Colonic mucosa (tissue), 4 donors: ENCODE measurements at places on chromosomes 3 and 15. TPM values are rescaled to one million over a fixed set of nuclear protein-coding genes. Genes with fewer than 3 reads are reported as not detected.

DNA sequence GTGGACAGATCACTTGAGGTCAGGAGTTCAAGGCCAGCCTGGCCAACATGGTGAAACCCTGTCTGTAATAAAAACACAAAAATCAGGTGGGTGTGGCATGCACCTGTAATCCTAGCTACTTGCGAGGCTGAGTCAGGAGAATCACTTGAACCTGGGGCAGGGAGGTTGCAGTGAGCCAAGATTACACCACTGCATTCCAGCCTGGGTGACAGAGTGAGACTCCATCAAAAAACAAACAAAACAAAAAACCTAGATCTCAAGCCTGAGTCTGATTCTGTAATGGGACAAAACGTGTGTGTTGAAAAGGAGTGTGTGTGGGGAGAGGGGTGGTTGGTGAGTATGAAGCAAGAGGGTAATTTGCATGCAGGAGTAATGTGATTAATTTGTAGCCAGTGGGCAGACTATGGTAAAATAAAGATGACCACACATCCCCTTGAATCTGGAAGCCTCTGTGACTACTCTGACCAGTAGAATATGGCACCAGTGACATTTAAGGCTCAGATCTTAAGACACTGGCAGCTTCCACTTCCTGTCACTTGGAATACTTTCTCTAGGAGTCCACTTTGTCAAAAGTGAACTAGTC, 18.4 kb upstream of the OPA1 start:
- no peak for DNase-seq

- DNase-seq, result no peak
Measured at GRCh38 chr3:107870943-107871638, 219.7 kb downstream of the CD47 start.

Gene ECE2
- not detected for total RNA-seq

- DNase-seq, result no peak
Measured at GRCh38 chr3:30893678-30894325, 659 bp downstream of the GADL1 start.

- peak; percentile 74 for DNase-seq
Measured at GRCh38 chr3:129794311-129795185, 99.0 kb downstream of the TMCC1 start.

Gene FBLN2
- 10.5 TPM for total RNA-seq

Gene CLDN11
- total RNA-seq, result 7.2 TPM

- DNase-seq, result peak; percentile 57
Measured at GRCh38 chr15:70492240-70493177, 270.8 kb downstream of the UACA start.

Gene IL17RC
- 21.2 TPM for total RNA-seq

GRCh38 chr3:167843886-167844285, 108.4 kb downstream of the SERPINI1 start:
- DNase-seq, result no peak

Gene MED12L
- 1.3 TPM for total RNA-seq

Gene BCL2A1
- 1.5 TPM for total RNA-seq

DNA sequence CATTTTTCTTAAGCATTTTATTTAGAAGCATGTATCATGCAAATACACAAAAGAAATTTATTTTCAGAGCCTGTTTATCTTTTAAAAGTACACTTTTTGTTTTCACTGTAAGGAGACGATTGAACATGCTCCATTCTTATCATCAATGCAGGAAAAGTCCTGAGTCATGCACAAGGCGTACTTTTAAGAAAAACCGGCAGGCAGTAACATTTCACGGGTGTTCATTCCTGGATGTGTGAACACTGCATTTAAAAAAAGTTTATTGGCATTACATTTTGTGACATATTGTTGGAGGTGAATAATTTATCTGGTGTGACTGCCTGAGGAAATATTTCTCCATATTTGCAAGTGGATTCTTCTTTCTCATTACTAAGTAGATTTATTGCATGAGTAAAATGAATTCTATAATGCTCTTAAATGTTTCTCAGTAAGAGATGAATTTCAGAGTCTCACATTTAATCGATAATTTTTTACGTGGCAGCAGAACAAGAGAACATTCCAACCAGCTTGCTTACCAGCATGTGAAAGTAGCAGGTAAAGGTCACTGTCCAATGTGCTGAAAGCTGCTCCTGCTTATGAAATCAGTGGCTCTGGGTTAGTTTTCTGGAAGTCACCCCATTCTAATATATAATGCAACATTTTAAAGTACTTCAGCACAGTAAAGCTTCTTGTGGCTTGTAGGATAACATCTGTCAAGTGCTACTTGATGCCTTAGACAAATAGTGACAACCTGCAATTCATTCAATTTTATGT, 87.0 kb downstream of the SV2B start:
- DNase-seq, result no peak

GRCh38 chr3:1346386-1346785, 253.6 kb downstream of the CNTN6 start:
- no peak for DNase-seq

DNA sequence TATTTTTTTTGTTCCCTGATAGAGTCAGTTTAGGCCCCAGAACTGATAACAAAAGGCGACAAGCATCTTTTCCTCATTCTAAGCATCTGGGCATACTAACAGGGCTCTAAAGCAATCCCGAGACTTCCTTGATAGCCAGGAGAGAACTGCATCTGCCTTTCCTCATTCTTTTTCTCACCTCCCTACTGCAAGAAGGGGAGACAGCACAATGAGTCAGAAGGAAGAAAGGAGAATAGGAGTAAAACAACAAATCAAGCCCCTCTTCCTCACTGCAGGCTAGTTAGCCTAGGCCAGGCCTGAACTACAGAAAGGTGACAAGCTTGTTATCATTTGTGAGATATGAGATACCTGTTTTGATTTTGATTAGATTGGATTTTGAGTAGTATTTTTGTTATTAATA, 97.9 kb downstream of the NAALADL2 start:
- no peak for DNase-seq

DNA sequence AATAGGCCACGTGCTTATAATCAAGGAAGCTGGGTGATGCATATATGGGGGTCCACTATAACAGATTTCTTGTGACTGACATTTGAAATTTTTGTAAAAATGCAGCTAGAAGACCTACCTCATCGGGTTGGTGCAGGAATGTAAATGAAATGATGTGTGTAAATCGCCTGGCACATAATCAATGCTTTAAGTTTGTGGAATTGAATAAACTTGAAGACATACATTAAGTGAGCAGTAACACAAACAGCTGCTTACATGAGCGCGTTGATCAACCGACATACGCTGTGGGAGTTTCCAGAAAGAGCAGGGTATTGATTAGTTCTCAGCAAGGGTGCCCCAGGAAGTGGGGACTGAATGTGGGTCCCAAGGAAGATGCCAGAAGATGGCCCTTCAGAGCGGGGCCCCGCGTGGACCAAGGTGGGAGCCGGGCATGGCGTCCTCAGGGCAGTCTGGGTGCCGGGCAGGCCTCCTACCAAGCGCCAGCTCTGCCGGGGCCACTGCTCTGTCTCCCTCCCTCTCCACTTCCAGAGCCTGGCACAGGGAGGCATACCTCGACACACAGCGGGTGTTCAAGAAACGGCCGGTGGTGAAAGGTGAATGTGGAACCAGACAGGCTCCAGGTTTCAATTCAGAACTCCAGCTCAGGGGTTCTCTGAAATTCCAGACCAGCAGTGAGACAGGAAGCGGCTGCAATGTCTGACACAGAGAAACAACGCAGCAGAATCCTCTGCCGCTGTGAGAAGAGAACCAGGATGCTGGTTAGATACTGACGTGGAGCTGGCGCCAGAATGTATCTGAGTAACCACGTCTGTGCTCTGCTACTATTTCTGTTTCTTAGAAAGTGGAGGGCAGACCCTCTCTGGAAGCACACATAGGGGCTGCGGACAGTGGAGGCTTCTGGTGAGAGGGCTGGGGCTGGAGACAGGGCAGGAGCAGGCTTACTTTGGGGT, 12.6 kb downstream of the BFSP2 start:
- no peak for DNase-seq

Gene FGD5
- total RNA-seq, result 4.4 TPM

Gene FMN1
- total RNA-seq, result 23.5 TPM

GRCh38 chr3:66705076-66705475, 204.3 kb upstream of the LRIG1 start:
- no peak for DNase-seq

GRCh38 chr3:18144571-18144970, 280.6 kb downstream of the SATB1 start:
- no peak for DNase-seq

DNA sequence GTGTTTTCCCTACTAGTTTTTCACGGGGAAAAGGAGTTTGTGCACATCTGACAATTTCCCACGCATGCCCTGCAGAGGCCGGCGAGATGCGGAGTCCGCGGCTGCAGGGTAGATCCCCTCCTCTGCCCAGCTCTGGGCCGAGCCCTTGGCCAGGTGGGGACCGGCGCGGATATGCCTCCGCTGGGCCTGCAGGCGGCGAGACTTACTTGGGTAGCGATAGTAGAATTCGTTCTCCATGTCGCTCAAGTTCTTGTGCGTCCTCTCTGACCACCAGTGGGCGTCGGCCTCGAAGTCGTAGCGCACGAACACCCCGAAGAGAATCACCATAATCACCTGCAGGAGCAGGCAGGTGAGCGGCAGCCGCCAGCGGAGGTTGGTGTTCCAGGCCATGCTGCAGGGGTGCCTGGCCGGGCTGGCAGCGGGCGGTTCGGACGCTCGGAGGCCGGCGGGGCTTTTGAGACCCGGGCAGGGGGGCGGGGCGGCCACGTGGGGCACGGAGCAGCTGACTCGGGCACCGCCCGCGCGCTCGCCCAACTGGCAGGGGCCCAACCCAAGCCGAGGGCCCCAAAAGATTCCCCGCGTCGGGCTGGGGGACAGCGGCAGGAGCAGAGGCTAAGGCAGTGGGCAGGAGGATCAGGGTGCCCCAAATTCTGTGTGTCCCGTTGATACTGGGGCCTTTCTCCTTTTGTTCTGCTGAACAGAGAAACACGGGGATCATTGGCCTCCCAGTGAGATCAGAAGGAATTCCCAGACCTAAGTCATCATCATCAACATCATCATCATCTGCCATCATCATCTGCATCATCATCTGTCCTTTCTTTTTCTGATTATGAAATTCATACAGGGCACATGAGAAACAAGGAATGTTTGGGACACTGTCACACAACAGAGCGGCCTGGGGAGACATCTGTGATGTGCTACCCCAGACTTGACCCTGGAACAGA, at the start of gene RHCG:
Gene RHCG, minus strand, starts transcription at position 429 of the 944 bp plus-strand sequence. Its CDS starts 39 bp downstream, at position 390.
- DNase-seq, result no peak

Gene PEX5L
- total RNA-seq, result not detected

- DNase-seq, result no peak
Measured at GRCh38 chr3:123743121-123743520, 141.0 kb downstream of the MYLK start.
